Left kidney (tissue), 8 donors: ENCODE measurements at places on chromosomes 12 and 14. TPM values are rescaled to one million over a fixed set of nuclear protein-coding genes. Genes with fewer than 3 reads are reported as not detected.

DNA sequence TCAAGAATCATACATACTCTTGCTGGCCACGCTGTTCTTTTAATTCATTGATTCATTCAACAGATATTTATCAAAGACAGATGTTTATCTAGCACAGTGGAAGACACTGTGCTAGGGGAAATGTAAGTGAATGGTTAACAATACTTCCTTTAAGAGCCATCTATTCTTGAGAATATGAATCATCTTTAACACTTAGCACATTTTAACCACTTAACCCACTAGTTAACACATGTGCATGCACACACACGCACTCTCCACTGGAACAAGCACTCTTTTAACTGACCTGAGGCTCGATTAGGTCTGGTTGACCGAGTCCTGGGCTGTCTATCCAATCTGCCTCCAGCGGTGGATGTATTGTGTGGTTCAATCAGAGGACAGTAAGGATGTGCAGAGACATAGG is 34.6 kb downstream of the LMNTD1 start:
- DNase-seq, result no peak

GRCh38 chr12:8561011-8561410 is 20.3 kb upstream of the CLEC4E start:
- DNase-seq, result no peak

DNA sequence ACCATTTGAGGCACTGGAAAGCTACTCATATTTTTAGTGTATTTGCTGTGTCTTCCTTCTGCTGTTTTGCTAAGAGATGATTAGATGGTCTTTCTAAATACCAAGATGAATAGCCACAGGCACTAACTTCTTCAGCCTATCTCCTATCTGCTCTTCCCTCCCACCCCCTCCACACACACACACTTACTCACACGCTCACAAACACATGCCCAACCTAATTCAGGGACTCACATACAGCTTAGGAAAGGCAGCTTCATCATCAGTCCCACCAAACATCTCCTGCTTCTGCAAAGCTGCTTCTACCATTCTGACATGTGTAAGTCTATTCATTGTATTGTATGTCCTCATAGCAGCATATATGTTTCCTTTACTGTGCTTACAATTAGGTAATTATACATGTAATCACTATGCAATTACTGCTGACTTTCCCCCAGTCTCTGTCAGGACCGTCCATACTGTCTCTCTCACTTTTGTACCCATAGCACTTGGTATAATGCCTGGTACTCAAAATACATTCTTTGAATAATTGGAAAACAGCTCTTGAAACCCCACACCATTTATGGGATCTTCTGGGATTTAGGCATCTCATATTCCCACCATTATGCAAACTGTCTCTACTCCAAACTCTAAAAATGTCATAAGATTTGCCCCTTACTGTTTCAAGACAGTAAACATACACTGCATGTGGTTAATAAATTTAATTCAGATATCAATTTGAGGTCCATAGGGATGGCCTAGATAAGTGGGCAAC is 83.3 kb upstream of the HIF1A start:
- no peak for DNase-seq

GRCh38 chr12:74983917-74984316 is 225.7 kb downstream of the KCNC2 start:
- DNase-seq, result no peak

DNA sequence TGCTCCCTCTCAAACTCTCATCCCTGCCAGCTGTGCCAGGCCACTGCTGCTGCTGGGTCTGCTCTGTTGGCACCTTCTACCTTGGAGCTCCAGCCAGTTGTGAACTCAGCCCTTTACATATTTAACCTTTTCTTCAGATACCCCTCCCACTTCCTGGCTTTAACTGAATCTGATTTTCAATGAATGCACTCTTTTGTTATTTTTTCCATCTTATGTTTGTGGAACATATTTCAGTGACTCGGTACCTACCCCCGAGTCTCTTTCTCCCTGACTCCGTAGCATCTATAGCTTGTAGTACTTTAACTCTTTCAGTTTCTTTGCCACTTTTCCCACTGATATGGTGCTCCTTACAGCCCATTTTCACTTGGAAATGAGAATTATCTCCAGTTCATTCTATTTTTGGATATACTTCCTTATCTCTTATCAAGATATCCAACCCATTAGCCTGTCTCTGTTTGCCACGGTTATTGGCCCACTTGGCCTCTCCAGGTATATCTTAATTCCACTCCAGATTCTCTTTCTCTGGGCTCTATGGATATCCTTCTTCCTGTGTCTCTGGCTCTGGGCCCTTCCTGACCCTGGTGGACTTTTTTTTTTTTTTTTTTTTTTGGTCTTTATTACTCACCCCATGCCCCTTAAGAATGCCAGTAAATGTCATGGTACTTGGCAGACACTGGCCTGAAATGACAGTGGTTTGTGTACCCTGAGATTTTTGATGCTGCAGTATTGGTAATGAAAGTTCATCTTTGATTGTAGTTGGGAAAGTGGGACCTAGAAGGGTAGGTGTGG is 62.7 kb downstream of the PELI2 start:
- DNase-seq, result no peak

The DGKA gene
- polyA plus RNA-seq, result 26.2 TPM

The DAO gene
- polyA plus RNA-seq, result 0.58 TPM

The AHNAK2 gene
- polyA plus RNA-seq, result 2.2 TPM
